ENCODE measurements at places on chromosomes 13 and 19. TPM values are rescaled to one million over a fixed set of nuclear protein-coding genes. Genes with fewer than 3 reads are reported as not detected.

ZNF723 gene
- not detected for total RNA-seq

ZNF66 gene
- 53.5 TPM for total RNA-seq

ZNF561 gene
- 64.7 TPM for total RNA-seq

OXGR1 gene
- total RNA-seq, result 0.25 TPM

ZNF416 gene
- 9.7 TPM for total RNA-seq

CEACAM1 gene
- total RNA-seq, result 2.0 TPM

ZNF541 gene
- total RNA-seq, result 0.50 TPM

GRCh38 chr13:77437267-77437666 lies 98.2 kb upstream of the SCEL start:
- no peak for DNase-seq

GRCh38 chr13:99587021-99587420 lies 85.7 kb downstream of the TM9SF2 start:
- DNase-seq, result no peak

GRCh38 chr19:27828829-27829228 lies 1384.1 kb downstream of the UQCRFS1 start:
- DNase-seq, result no peak

GRCh38 chr13:74000876-74001275 lies 133.3 kb downstream of the KLF12 start:
- no peak for DNase-seq

- DNase-seq, result no peak
Measured at GRCh38 chr19:364496-365287, 20.1 kb upstream of the MIER2 start.

GRCh38 chr19:50820549-50821247 lies 2.9 kb downstream of the KLK1 start:
- DNase-seq, result peak; percentile 74

- DNase-seq, result no peak
Measured at GRCh38 chr13:76965759-76966421, 17.6 kb downstream of the ACOD1 start.

DNA sequence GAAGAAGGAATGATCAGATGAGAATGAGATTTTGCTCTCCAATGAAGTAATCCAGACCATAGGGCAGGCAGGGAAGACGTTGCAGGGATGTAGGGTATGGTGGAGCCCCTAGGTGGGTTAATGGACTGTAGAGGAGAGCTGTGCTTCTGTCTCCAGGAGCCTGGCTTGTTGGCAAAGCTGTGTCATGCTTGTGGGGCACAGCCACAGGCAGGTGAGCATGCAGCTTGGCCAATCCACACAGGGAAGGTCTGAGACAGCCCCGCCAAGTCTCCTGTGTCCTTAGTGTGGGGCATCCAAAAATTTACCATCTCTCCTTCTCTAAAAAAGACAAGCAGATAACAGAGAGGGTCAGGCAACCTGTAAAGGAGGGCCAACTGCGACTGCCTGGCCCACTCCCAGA lies 71.4 kb upstream of the FLT1 start:
- no peak for DNase-seq

- DNase-seq, result no peak
Measured at GRCh38 chr19:8057545-8058270, 5.1 kb downstream of the CCL25 start.

GRCh38 chr19:1105008-1105872 lies 1.4 kb downstream of the GPX4 start:
- no peak for DNase-seq

GRCh38 chr19:42246143-42246921 lies 3.9 kb upstream of the GSK3A start:
- peak; percentile 77 for DNase-seq
